Occipital lobe (tissue), 3 donors: ENCODE measurements at places on chromosomes 2 and 18. TPM values are rescaled to one million over a fixed set of nuclear protein-coding genes. Genes with fewer than 3 reads are reported as not detected.

DNA sequence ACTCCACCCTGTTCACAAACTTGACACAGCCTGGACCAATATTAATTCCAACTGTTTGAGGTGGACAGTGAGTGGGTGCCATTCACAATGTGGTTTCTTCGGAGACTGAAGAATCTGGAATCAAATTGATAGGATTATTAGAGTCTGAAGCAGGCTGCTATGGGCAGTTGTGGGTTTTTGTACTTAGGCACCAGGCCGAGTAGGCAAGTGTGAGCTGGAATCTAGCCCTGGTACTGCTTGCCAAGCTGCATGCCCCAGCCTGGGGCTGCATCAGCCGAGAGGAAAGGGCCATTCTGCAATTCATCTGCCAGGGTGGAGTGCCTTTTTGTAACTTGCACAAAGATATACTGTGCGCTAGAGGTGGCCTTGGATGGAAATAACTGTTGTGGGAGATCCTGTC, 654.7 kb upstream of the FANCL start:
- no peak for DNase-seq

GALNT5 gene
- 0.16 TPM for total RNA-seq

- no peak for DNase-seq
These were observed 162.3 kb downstream of the MREG start for GRCh38 chr2:215851082-215851481.

- DNase-seq, result no peak
These were observed 50.4 kb upstream of the MCM6 start for GRCh38 chr2:135926605-135927004.

GAD1 gene
- 58.2 TPM for total RNA-seq

- DNase-seq, result no peak
These were observed 38.2 kb downstream of the LPIN2 start for GRCh38 chr18:2974731-2975130.

FAHD2A gene
- 8.7 TPM for total RNA-seq

DNA sequence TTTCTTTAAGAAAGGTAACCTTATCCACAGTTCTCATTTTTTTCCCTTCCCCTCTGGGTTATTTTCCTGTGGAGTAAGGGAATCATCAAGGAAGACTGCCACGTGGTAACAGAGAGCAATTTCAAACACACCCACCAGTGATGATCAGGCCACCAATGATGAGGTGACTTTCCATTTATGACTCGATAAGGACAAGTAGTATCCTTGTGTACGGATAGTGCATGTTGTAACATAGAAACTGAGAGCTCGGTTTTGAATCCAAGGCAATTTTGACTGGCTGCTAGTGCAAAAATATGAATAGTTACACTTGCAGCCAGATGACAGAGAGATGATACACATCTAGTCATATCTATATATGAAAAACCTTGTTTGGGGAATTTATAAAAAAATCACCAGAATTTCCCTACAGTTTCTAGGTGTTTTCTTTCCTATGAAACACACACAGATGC, 143.6 kb upstream of the TCF4 start:
- DNase-seq, result no peak

DNA sequence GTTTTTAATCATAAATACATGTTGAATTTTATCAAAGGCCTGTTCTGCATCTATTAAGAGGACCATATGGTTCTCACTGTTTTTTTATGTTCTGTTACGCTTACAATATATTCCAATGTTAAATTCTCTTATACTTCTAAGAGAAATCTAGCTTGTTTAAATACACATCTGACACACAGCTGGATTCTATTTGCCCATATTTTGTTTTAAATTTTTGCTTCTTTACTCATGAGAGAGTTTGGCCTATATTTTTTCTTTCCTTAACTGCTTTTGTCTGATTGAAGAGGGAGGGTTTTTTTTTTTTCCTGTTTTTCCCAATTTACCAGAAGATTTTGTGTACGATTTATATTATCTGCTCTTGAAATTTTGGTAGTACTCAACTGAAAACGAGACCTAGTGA, 34.9 kb downstream of the RNF144A start:
- DNase-seq, result no peak

- no peak for DNase-seq
These were observed 16.3 kb downstream of the CAPN14 start for GRCh38 chr2:31200972-31201371.

FRZB gene
- total RNA-seq, result 19.8 TPM

DNA sequence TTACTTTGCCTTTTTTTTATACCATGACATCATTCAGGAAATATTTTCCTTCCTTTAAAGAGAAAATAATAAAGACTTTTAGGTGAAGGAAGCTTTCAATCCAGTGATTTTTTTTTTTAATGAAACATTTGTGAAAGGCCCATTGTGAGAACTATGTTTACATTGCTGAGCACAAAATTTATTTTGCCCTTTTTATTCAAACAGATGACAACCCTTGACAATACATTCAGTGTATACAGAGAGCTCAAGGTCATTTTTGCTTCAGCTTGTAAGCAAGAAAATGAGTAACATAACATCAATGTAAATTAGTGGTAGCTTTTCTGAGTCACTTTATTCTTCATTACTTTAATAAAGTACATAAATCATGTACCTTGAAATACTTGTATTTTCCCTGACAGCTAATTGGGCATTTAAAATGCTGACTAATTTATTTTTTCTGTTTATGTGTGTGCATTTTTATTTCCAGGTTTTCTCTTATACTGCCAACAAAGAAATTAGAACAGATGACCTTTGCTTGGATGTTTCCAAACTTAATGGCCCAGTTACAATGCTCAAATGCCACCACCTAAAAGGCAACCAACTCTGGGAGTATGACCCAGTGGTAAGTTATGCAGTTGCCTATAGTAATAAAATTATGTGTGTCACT, 121.6 kb downstream of the GALNT1 start:
- DNase-seq, result no peak

GRCh38 chr18:6315517-6316331, 99.0 kb downstream of the L3MBTL4 start:
- DNase-seq, result no peak

DNA sequence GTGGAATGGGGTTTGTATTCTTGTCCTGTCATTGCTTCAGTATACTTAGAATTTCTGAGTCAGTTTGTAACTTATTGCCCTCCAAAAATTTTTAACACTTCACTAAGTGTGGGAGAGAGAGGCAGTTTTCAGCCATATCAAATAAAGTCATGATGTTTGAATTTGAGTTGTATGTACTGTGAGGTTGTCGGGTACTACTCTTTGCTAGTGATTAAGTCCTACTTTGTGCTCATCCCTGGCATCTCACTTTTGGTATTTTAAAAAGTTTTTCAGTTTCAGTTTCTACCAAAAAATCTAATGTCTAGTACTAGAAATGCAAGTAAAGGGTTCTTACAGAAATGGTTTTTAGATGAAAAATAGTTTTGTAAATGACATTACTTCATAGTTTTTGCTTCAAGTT, 40.7 kb downstream of the EIF5B start:
- DNase-seq, result no peak

DNA sequence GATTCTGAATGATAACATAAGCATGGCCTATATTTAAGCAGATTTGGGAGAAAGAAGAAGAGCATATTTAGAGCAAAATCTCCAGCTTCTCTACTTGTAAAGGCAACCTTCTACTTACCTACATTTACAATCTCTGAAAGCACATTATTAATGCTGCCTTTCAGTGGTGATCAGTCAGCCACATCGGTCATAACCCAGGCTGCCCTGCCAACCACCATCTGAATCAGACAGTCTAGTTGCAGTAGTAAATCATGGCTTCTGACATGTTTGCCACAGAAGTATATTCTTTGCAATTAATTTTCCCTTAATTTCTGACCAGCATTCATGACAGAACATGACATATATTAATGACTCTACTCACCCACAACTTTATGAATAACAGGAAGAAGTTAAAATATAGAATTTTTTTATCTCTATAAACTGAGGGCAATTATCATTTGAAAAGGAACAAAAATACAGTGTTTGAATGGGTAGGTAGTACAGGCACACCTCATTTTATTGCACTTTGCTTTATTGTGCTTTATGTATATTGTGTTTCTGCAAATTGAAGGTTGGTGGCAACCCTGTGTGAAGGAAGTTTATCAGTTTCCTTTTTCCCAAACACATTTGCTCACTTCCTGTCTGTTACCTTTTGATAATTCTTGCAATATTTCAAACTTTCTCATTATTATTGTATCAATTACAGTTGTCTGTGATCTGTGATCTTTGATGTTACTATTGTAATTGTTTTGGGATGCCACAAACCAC, 531.6 kb upstream of the CHAC2 start:
- DNase-seq, result no peak

- DNase-seq, result no peak
These were observed 168.8 kb downstream of the THADA start for GRCh38 chr2:43427032-43427424.

GRCh38 chr2:147204102-147204501, 640.7 kb upstream of the ACVR2A start:
- no peak for DNase-seq

- no peak for DNase-seq
These were observed 826.0 kb downstream of the PLCL1 start for GRCh38 chr2:198630384-198630783.

EVA1A gene
- 1.1 TPM for total RNA-seq

DNA sequence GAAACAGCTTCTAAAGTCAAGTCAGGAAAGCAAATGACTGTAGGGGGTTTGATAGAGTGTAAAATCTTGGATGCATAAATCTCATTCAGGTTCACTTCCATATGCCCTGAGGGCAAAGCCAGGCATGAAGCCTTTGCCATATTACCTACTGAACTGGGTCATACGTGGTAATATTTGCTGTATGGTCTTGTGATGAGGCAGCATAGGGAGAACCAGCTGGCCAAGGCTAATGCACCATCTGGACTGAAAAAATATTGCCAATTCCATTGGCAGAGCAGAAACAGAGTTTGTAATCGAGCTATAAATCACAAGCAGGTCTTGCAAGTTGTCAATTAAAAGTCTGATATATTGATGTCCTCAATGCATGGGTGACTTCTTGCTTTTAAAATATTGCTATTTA, 243.8 kb downstream of the ERBB4 start:
- no peak for DNase-seq

TRIM54 gene
- total RNA-seq, result not detected

DNA sequence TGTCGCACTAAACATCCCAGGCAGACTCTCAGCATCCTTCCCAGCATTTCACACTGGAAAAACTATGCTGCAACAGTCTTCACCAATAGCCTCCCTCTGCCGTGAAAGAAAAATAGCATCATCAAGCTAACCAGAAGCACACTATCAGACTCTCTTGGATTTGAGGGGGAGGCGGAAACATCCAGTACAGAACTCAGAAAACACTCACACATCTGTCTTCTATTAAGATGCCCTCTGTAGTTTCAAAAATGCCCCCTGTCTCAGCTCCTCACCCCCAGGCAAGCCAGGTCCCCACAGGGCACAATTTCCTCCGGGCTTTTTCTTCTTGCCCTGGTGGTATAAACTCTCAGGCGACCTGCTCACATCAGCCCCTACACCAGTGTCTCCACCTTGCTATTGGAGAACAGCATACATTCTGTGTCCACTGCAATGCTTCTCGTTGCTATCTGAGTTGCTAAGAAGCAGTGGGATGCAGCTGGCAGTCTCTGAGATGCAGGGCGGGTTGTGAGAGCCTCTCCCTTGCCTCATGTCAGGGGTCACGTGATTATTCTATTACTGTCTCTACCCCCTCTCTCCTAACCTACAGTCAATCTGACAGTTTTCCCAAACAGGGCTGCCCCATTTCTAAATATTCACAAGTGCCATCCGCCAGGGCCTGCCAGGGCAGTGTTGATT, 189.9 kb downstream of the INO80D start:
- no peak for DNase-seq

DNA sequence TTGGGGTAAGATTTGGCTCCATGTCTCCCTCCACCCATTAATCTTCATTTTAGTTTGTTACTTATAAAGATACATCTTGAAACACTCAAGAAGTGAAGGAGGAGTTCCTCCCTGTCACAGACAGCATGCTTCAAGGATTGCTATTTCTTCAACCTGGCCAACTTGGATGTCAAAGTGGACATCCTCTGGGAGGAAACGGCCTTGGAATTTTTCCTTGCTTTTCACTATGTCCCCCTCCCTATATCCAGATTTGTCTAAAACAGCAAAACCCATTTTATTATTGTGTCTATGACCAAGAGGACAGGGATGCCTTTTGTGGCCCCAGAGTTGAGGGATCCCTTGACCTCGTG, 242.9 kb downstream of the LPIN1 start:
- no peak for DNase-seq

DNA sequence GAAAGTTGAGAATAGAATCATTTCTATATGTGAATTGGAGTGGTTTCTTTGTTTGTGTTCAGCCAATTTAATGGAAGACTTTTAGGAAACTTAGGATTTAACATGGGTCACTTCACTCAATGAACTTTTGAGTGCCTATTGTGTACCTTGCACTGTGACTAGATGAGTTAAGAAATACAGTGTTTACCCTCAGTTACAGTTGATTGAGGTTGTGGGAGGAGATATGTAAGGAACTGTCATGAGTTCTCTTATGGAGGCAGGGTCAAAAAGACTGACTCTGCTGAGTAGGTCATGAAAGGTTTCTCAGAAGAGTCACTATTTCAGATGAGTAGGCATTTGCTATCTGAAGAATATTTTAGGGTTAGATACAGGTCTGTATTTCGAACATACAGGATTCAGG, 98.6 kb downstream of the RAB3GAP1 start:
- no peak for DNase-seq

GRCh38 chr2:59684116-59684770, 869.2 kb downstream of the BCL11A start:
- no peak for DNase-seq

MARCHF4 gene
- 8.7 TPM for total RNA-seq
